ENCODE measurements at places on chromosomes 5 and 9.

DNA sequence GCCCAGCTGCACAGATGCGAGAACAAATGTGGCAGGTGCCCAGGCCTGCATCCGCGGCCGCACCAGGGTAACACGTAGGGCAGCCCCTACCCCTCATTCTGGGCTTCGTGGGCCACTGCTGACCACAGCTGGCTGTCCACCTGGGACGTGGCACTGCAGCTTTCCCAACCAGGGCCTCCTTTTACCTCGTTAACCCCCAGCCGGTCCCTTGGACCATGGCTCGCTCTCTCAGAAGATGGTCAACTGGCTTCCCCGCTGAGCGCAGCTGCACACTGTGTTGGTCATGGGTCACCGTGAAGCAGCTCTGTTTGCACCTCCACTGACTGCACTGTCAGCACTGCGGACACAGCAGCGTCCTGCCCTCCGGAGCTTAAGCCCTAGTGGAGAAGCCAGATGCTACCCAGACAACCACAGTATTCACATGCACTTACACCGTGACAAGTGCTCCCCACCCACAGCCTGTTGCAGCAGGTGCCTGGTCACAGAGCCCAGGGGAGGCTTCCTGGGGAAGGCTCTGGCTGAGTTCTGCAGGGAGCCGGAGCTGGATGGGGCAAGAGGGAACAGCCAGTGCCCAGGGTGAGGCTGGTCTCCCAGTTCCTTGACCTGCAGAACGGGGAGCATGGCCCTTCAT is 10.5 kb upstream of the PLEKHG4B start:
- H3K27me3 ChIP-seq: peaks cover 2% of the 10 kb centered on the region
- H3K4me1 ChIP-seq: no peaks in the 10 kb centered on the region
- no peak overlapping the region for H3K27ac ChIP-seq
- no peak for DNase-seq
- H3K4me3 ChIP-seq: no peak overlapping the region

DNA sequence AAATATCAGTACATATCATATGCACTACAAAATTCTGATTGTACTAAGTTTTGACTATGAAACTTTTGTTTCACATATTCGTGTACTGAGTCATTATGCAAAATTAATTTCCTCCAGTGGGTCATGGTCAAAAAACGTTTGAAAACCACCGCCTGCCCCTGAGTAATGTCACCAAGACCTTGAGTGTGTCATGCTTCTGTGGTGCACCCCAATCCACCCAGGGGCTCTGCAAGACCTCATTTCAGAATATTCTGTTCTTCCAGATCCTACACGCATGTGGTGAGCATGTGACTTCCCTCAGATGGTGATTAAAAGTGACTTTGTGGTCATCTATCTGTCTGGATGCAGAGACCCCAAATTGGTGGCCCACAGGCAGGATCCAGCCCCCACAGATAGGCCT is 31.0 kb downstream of the ABLIM3 start:
- no peak for DNase-seq
- no peaks in the 10 kb centered on the region for H3K36me3 ChIP-seq
- no peaks in the 10 kb centered on the region for H3K4me1 ChIP-seq
- peaks cover under 1% of the 10 kb centered on the region for H3K27me3 ChIP-seq
- no peak overlapping the region for H3K27ac ChIP-seq

DNA sequence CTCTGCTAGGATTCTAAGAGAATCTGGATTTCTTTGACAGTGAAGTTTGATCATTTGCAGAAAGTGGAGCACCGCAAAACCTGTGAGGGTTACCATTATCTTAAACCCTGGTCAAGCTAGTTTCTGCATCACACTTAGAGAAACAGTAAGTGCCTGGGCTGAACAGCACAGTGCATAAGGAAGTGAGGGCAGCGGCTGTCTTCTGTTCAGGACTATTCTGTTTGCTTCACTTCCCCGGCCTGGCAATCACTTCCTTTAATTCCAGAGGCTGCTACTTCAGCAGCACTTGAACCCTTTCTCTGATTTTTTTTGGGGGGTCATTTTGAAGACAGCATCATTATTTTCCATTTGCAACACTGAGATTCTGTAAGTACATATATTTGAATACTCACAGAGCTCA is 32.0 kb downstream of the SEMA6A start:
- H3K36me3 ChIP-seq: no peaks in the 10 kb centered on the region
- H3K4me1 ChIP-seq: no peaks in the 10 kb centered on the region
- no peak overlapping the region for H3K27ac ChIP-seq
- H3K27me3 ChIP-seq: no peaks in the 10 kb centered on the region

DNA sequence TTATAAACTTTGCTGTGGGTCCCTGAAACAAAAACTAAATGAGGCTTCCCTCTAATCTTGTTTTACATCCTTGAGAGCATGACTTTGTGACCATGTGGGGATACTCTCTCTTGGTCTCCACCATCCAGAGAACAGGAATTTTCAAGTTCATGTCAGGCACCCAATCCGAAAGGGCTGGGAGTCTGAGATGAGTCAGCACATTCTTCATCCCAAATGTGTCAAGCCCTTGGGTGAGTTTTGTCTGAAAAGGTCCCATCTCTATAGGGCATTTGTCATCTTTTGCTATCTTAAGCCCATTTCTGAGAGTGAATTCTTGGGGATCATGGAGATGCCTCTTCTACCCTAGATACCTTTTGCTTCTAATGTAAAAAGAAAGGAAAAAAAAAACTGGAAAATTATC is 26.9 kb upstream of the RAPGEF6 start:
- no peak overlapping the region for H3K4me3 ChIP-seq
- no peaks in the 10 kb centered on the region for H3K4me1 ChIP-seq
- no peaks in the 10 kb centered on the region for H3K27me3 ChIP-seq
- H3K36me3 ChIP-seq: peaks cover 5% of the 10 kb centered on the region

GRCh38 chr9:91837981-91838731 is 111.9 kb downstream of the ROR2 start:
- no peak overlapping the region for H3K27ac ChIP-seq
- no peaks in the 10 kb centered on the region for H3K4me1 ChIP-seq
- no peak overlapping the region for H3K4me3 ChIP-seq
- no peak for DNase-seq

DNA sequence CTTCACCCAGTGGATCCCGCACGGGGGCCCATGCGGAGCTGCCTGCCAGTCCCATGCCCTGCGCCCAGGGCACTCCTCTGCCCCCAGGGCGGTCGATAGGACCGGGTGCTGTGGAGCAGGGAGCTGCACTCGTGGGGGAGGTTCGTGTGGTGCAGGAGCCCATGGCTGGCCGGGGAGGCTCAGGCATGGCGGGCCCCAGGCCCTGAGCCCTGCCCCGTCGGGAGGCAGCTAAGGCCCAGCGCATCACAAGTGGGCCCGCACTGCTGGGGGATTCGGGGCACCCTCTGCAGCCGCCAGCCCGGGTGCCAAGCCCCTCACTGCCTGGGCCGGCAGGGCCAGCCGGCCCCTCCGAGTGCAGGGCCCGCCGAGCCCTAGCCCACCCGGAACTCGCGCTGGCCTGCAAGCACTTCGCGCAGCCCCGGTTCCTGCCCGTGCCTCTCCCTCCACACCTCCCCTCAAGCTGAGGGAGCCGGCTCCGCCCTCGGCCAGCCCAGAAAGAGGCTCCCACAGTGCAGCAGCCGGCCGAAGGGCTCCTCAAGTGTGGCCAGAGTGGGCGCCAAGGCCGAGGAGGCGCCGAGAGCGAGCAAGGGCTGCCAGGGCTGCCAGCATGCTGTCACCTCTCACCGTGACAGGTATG is 221.1 kb upstream of the RORB start:
- no peaks in the 10 kb centered on the region for H3K27me3 ChIP-seq
- H3K4me3 ChIP-seq: no peak overlapping the region
- H3K36me3 ChIP-seq: no peaks in the 10 kb centered on the region
- no peak for DNase-seq

DNA sequence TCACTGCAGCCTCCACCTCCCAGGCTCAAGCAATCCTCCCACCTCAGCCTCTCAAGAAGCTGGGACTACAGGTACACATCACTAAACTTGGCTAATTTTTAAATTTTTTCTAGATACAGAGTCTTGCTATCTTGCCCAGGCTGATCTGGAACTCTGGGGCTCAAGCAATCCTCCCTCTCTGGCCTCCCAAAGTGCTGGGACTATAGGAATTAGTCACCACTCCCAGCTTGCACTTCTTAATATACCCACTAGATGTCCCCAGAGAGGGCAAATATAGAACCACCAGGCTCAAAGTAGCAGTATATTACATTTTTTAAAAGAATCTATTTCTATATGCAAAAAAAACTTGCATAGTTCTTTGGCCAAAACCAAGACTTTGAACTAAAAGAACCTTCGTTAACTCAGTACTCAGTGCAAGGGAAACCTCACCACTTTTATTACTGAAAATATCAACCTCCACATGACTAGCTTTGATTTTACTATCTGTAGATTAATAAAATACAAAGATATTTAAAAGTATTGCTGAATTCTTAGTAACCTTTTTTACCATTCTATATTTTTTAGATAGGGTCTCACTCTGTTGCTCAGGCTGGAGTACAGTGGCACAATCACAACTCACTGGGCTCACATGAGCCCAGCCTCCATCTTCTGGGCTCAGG is 25.8 kb upstream of the HSD17B3 start:
- no peaks in the 10 kb centered on the region for H3K4me1 ChIP-seq
- no peak overlapping the region for H3K4me3 ChIP-seq
- H3K36me3 ChIP-seq: no peaks in the 10 kb centered on the region

DNA sequence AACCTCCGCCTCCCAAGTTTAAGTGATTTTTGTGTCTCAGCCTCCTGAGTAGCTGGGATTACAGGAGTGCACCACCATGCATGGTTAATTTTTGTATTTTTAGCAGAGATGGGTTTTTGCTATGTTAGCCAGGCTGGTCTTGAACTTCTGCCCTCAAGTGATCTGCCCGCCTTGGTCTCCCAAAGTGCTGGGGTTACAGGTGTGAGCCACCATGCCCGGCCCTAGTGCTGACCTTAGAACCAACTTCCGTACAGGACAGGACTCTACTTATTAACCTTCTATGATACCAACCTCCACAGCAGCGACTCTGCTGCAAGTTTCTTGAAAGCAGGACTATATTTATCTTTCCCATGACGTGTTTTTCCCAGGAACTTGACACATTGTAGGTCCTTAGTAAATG is 176.9 kb downstream of the RGS3 start:
- DNase-seq: no peak
- no peaks in the 10 kb centered on the region for H3K4me1 ChIP-seq
- H3K27me3 ChIP-seq: no peaks in the 10 kb centered on the region
- no peaks in the 10 kb centered on the region for H3K36me3 ChIP-seq

DNA sequence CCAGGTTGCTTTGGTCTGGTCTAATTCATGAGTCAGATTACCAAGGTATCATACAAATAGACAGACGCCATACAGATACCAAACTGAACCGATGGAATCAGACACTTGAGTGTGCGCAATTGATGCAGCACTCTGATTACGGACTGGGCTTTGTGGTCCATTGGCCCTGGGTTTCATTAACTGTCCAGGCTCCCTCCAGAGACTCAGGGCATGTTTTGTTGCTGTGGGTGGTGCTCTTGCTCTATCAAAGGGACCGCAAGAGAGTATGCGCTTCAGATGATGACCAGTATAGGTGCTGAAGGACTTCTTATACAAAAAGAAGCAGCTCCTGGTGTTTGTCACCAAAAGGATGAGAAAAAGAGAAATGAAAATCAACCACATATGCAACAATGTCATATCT is 36.9 kb upstream of the ANKRD55 start:
- H3K36me3 ChIP-seq: no peaks in the 10 kb centered on the region
- H3K4me3 ChIP-seq: no peak overlapping the region
- H3K27ac ChIP-seq: no peak overlapping the region
- peak; percentile 8 for DNase-seq
- H3K27me3 ChIP-seq: no peaks in the 10 kb centered on the region
- no peaks in the 10 kb centered on the region for H3K4me1 ChIP-seq

DNA sequence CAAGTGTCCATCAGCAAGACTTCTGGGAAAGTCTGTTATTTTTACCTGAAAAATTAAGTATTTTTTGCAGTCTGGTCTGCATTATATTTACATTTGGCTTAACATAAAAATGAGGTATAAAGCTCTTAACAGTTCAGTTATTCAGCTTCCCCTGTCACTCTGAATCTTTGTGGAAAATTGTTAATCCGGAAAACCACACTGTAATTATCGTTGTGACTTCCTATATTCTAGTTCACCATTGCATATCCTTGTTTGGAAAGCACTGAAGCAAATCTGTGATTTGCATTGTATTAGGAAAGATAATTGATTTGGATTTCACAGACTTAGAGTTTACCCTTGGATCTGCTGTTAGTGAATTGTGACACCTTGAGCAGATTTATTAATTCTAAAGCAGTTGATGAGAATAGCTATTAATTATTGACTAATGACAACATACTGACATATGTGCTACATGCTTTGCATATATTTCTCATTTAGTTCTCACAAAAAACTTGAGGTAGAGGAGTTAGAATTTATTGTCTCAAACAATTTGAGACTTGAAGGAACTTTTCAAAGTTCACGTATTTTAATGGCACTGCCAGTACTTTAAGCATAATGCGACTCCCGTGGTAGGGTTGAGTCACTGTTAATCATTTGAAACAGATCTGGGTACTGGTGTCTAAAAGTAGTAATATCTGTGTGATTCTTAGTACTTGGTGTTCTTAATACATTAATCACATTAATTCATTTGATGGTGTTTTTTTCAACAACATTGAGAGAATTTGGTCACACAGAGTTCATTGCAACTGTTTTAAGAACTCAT is 71.8 kb upstream of the LRRC70 start:
- H3K4me3 ChIP-seq: no peak overlapping the region
- H3K27ac ChIP-seq: no peak overlapping the region
- no peak for DNase-seq
- no peaks in the 10 kb centered on the region for H3K36me3 ChIP-seq
- H3K4me1 ChIP-seq: no peaks in the 10 kb centered on the region

DNA sequence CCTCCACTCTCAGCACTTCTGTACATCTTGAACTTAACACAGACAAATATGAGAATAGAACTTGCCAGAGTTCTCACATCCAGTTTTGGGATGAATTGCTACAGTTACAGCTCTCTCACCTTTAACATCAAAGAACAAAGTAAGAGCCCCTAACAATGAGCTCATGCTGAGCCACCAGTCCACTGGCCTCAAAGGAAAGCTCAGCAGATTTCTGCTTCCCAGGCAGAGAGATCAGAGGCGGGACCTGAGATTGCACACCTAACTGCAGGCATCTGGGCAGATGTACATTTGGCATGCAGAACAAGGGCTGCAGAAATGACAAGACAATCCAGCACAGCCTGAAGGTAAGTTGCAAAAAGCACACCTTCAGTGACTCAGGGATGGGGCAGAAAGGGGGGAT is 300.9 kb downstream of the MRPS30 start:
- no peaks in the 10 kb centered on the region for H3K4me1 ChIP-seq
- no peak overlapping the region for H3K4me3 ChIP-seq
- H3K27ac ChIP-seq: no peak overlapping the region
- no peak for DNase-seq

DNA sequence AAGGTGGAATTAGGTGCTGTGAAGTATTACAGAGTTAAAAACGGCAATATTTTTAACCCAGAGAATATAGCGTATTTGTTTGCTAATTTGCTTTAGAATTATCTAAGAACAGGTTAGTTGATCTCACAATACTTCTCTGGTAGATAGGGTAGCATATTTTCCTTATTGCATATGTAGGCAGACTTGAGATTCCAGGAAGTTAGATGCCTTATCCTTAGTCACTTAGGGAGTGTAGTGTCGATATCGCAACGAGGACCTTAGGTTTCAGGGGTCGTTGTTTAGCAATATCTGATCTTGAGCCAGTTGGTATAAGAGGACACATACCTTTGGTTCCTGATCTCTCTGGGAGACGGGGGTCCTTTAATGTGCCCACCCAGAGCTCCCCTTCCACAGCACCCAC is 28.5 kb upstream of the IL6ST start:
- no peak overlapping the region for H3K4me3 ChIP-seq
- no peaks in the 10 kb centered on the region for H3K27me3 ChIP-seq
- DNase-seq: no peak

Measured in GM12878 (cell line).